ENCODE measurements at places on chromosomes 2 and 18. TPM values are rescaled to one million over a fixed set of nuclear protein-coding genes. Genes with fewer than 3 reads are reported as not detected.

TMEM127 gene
- 21.3 TPM for total RNA-seq

AGAP1 gene
- 7.8 TPM for total RNA-seq

- no peak for DNase-seq
These were observed 25.4 kb downstream of the ZFP36L2 start for GRCh38 chr2:43201016-43201415.

DNA sequence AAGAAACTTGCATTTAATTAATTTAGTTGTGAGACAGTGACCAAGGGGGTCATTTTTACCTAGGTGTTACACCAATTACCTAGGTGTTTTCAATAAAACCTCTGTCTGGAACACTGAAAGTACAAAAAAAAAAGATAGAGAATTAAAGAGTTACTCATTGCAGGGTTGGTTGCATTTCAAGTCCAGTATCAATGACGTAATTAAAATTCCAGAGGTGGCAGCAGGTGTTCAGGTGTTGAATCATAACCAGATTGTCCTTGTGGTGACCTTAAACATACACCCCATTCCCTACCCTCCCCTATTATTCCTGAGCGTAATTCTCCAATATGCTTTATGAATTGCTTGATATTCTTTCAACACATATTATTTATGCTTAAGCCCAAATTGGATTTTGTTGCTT is 352.0 kb upstream of the SLC8A1 start:
- DNase-seq, result no peak

DNA sequence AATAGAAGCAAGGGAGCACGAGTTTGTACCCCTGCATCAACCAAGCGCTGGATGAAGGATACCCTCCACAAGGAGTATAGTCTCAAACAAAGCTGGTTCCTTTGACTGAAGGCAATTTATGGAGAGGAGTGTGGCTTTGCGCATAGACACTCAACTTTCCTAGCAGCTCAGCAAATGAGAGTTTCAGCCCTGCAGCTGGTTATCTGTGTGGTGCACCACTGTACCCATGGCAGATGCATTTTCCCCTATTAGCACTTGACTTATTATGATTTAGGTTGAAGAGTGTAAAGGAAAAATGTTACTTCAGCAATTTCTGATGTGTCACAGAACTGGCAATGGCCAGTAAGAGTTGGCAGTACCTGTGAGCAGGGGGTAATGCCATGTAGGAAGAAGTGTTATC is 440.1 kb upstream of the LINC00305 start:
- DNase-seq, result no peak
